ENCODE measurements at places on chromosomes 7 and 10.

- DNase-seq = no peak
These were observed 45.3 kb upstream of the OSBPL3 start for GRCh38 chr7:25025218-25025671.

DNA sequence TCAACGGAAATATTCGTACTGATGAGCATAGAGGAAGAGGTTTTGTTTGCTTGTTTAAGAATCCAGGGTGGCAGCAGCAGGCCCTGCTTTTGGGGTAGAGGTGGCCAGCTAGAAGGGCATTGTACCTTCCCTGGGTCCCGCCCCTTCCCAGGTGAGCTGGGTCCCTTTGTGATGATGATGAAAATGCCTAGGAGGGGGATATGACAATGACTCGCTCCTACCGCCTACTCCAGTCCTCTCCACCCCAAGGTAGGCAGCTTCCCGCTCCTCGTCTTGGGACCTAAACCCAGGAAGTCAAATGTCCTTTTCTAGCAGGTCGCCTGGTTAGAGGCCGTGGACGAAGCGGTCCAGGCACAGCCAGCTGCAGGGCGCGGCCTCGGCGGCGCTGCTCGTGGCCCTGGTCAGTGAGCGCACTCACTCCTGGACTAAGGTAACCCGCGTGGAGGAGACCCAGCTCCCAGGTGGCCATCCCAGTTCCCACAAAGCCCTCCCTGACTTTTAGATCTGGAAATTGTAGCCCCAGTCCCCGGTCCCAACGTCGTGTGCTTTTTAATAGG, 141.4 kb downstream of the LSMEM1 start:
- DNase-seq = no peak

DNA sequence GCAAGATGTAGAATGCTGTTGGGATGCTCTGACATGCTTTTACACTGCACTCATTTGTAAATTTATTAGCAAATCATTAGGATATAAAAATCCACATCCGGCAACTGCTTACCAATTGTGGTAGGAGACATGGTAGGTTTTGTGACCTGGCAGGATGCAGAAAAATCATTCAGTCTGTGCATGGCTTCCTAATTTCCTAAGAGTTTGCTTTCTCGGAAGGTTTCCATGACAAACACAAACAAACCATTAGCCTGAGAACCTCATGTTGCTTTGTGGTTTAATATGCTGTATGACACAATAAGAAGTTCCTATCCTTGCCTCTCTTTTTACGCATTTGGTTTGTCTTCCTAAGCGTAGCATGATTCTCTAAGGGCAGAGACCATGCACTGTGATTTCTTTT, 14.7 kb upstream of the LMBR1 start:
- no peak for DNase-seq

DNA sequence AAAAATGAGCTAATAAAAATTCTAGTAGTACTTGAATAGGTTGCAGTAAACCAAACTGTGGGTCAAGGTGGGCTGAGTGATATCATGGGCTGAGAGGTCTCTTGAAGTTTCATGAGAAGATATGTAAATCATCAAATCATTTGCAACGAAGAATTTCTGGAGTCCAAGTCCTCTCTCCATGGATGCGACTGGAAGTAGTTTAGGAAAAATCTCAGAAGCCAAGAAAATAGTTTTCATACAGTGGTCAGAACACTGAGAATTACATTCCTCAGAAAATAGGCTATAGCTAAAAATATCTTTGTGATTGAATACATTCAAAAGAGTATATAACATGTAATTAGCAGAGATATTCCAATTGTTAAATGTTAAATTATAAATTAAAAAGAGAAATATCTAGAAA, 3.6 kb upstream of the IFIT1 start:
- no peak for DNase-seq

DNA sequence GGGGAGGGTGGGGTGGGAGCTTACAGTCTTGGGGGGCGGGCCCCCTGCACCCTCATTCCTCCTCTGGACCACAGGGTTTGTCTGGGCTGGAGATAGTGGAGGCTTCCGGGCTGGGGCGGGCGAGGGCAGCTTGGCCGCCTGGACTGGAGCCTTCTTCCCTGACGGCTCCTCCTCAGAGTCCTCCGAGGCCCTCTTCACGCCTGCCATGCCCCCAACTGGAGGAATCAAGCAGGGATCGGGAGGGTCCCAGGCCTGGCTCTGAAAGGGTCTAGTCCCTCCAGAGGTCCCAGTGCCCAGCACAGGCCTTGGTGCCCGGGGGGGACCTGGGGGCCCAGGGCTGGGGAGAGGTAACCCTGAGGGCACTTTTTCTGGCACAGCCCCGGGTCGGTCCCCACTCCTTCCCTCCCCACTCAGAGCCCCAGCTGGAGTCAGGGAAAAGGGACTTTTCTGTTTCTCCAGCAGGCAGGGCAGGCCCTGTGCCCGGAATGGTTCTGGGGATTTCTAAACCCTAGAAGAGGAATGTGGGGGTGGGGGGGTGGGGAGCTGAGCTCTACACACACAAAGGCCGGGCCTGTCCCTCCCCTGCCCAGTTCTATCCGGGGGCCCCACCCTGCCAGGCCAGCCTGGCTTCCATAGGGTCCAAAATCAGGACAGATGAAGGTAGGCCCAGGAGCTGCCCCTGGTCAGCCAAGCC, 11.6 kb downstream of the MICALL2 start:
- no peak for DNase-seq

- DNase-seq = no peak
These were observed 964.4 kb downstream of the PCDH15 start for GRCh38 chr10:53836638-53837037.

- DNase-seq = peak; percentile 30
These were observed 118.2 kb downstream of the JAZF1 start for GRCh38 chr7:28062197-28062991.
